ENCODE measurements at places on chromosomes 16 and 17.

DNA sequence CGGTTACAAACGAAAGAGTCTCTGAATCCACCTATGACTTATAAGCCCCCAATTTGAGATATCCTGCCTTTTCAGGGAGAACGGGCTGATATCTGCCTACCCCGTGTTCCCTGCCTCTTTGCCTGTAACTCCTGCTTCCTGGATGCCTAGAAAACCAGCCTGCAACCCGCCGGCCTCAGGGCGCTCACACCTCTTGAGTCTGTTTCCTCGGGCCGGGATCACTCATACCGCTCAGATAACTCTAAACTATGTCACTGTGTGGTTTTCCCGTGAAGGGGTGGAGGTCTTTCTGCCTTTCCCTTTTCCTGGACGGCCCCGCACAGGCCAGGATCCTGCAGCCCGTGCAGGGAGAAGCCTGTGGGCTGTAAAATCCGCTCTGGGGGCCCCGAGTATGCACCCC, 10.4 kb downstream of the RPUSD1 start:
- DNase-seq, result no peak

DNA sequence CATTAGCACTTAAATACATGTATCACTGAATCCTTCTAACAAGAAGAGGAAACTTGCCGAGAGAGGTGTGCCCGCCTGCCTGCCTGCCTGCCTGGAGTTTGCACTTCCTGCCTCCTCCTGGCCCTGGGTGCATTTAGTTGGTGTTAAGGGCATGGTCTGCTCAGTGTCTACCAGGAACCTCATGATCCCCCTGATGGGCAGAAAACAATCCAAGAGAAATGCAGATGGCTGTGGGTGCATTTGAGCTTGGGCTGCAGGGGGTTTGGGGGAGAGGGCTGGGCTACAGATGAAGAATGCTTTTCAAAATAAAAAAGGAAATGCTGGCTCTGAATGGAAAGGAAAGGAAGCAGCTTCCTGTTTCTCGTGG, 10.1 kb downstream of the KSR1 start:
- DNase-seq, result no peak

GRCh38 chr17:42428141-42428944, 5.3 kb upstream of the CAVIN1 start:
- peak; percentile 90 for DNase-seq

DNA sequence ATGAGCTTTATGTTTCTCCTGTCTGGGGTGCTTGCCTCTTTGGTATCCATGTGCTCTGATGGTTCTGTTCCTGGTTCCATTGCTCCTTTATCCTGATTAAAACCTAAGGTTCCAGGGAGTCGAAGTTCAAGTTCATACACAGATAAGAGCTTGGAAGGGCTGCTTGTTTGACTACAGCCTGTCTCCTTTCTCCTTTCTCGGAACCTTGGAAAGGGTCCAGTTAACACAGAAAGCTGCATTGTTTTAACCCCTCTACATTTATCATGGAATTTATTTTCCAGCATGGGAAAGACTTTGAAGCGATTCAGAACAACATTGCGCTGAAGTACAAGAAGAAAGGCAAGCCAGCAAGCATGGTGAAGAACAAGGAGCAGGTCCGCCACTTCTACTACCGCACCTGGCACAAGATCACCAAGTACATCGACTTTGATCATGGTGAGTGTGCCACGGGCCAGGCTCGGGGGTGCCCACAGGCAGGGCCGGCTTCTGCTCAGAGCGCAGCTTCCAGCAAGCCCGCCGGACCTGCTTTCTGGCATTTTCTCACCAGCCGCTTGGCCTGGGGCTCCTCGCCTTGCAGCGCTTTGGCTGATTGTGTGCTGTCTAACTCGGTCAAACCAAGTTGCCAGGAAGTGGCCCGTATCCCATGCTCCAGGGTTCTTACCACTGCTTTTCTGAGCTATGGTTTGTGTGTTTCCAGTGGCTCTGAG, 19.9 kb downstream of the CRAMP1 start:
- DNase-seq, result no peak

DNA sequence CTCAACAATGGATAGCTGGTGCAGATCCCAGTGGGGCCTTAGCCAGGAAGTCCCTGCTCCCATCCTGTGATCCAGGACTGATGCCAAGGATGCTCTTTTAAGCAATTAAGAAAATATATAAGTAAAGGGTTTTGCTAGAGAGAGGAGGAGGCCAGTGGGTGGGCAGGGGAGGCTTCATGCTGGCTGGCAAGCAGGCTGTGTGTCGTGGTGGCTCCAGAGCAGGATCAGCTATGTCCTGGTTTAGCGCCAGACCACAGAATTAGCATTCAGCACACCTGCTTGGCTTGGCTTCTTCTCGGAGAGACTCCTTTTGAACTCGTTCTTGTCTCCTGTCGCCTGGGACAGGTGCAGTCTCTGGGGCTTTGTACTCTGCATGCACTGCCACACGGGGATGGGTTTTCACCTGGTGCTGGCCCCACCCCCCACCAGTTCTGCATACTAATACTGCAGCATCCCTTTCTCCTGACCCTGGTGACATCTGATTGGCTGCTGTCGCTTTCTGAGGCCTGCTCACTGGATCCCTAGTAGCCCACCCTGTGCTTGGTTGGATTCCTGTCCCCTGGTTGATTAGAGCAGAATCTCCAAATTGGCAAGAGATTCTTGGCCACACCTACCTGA, 66.1 kb downstream of the PLD6 start:
- DNase-seq, result no peak

- DNase-seq, result peak; percentile 46
These were observed 181.2 kb upstream of the TBX2 start for GRCh38 chr17:61218438-61218837.

GRCh38 chr16:19140396-19140795, 26.6 kb downstream of the ITPRIPL2 start:
- no peak for DNase-seq

- no peak for DNase-seq
These were observed 26.7 kb downstream of the SMIM36 start for GRCh38 chr17:55484575-55484974.

GRCh38 chr17:13797863-13798262, 196.1 kb upstream of the HS3ST3A1 start:
- DNase-seq, result no peak

GRCh38 chr17:17403899-17404576, 72.8 kb upstream of the MED9 start:
- DNase-seq, result no peak

DNA sequence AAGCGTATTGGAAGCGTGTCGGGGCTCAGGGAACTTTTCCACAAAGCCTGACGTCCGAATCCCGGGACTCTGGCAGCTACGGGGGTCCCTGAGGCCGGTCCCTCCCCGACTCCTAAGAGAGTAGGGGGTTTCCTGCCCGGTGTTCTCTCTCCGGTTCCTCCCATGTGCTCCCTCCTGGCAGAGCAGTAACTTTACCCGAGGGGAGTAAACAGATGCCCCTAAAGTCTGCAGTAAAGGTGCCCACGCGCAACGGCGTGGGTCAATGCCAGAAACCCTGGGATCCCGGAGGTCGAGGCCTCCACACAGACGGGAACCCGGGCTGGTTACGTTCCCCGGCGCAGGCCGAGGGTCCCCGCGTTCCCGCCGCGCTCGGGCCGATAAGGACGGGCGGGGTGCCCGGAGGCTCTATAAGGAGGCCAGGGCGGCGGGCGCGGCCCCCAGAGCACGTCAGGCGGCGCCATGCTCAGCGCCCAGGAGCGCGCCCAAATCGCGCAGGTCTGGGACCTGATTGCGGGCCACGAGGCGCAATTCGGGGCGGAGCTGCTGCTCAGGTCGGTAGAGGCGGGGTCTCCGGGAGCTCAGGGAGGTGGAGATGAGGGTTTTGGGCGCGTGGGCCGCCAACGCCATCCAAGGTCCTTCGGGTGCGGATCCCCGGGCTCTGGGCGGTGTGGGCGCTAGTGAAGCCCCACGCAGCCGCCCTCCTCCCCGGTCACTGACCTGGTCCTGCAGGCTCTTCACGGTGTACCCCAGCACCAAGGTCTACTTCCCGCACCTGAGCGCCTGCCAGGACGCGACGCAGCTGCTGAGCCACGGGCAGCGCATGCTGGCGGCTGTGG, at the start of gene HBM:
HBM (plus strand) TSS at position 440 of the 836 bp plus-strand sequence; CDS start at position 460, 20 bp downstream.
- no peak for DNase-seq

DNA sequence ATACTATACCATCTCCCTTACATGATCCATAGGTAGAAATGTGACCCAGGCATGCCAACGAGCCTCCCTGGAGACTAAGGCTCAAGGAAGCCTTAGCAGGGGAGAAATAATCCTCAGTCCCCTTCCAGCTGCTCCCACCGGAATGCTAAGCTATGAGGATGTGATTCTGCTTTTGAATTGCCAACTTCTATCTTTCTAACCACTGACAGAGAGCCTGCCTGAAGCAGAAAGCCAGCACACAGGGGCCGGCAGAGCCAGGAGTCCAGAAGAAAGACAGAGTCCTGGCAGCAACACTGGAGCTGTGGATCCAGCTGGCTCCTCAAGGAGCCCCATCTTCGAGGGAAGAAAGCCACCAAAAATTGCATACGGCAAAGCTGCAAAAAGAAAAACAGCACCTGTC, 579.6 kb upstream of the CDH5 start:
- DNase-seq, result no peak

- DNase-seq, result no peak
These were observed 109.9 kb upstream of the CORO6 start for GRCh38 chr17:29732613-29733012.

DNA sequence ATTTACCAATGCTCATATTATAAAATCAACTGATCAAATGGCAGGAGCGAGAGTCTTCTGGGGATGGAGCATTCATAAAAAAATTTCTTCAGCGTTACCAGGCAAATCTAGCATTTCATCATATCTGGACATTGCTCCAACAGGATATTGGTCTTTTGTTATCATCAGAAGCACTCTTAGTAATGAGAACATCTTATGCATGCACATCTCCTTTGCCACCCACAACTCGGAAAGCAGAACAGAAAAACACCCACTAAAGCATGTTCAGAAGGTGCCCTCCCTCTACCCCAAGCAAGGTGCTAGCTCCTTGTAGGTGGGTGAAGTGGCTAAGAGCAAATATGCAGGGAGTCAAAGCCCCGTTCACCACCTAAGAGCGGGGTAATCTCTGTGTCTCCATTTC, 18.9 kb downstream of the ARHGAP17 start:
- DNase-seq, result no peak

GRCh38 chr16:84741340-84741830, 41.6 kb downstream of the USP10 start:
- no peak for DNase-seq

GRCh38 chr16:68590201-68590994, 51.3 kb downstream of the ZFP90 start:
- peak; percentile 5 for DNase-seq

DNA sequence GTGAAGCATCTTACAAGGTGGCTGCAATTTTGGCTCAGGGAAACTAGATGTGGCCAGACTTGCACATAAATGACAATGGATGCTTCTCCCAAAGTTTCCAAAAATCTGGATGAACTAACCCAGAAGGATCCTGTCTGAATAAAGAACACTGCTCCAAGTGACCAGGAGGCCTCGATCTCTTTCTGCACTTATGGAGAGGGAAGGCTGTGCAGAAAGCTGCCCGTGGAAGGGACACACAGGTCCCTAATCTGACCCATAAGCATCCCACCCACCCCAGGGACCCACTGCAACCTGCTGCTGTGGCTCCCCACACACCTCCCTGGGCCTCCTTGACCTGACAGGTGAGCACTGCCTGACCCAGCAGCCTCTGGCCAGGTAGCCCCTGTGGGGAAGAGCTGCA, 74.6 kb upstream of the SEC14L1 start:
- DNase-seq, result no peak

GRCh38 chr17:82105882-82106687, 8.0 kb upstream of the FASN start:
- DNase-seq, result no peak

GRCh38 chr17:36856222-36856621, 81.1 kb upstream of the LHX1 start:
- no peak for DNase-seq

DNA sequence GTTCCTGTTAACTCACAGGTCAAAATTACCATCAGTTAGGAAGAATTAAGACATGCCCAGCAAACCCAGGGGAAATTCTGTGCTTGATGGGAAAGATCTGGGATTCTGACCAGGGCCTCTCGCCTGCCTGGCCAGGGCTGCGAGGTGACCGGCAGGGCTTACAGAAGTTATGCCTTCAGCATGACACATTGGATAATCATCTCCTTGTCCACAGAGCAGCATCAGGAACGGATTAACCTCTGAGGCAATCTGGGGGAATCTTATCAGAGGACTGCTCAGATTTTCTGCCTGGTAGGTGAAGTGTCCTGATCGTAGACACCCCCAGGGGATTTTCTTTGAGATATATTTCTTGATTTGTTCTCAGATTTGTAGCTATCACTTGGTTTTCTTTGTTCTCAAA, 172.5 kb downstream of the HS3ST3A1 start:
- DNase-seq, result peak; percentile 82

DNA sequence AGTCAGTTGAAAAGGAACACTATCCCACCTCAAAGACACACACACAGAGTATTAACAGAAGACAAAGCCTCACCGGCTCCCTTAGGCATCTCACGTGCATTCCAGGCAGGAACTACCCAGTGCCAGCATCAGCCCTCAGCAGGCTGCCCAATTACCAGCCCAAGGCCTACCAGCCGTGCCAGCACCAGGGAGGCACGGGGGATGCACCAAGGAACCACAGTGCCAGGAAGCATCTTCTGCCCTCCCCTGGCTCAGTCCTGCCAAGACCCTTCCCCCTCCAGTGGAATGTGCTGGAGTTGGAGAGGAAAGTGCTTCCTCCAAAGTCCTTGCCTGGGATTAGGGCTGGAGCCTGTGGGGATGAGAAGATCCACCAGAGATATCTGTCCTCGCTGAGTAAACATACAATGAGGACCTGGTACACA, 11.0 kb upstream of the KRT19 start:
- no peak for DNase-seq

- no peak for DNase-seq
These were observed 10.7 kb downstream of the MSRB1 start for GRCh38 chr16:1932050-1933028.

DNA sequence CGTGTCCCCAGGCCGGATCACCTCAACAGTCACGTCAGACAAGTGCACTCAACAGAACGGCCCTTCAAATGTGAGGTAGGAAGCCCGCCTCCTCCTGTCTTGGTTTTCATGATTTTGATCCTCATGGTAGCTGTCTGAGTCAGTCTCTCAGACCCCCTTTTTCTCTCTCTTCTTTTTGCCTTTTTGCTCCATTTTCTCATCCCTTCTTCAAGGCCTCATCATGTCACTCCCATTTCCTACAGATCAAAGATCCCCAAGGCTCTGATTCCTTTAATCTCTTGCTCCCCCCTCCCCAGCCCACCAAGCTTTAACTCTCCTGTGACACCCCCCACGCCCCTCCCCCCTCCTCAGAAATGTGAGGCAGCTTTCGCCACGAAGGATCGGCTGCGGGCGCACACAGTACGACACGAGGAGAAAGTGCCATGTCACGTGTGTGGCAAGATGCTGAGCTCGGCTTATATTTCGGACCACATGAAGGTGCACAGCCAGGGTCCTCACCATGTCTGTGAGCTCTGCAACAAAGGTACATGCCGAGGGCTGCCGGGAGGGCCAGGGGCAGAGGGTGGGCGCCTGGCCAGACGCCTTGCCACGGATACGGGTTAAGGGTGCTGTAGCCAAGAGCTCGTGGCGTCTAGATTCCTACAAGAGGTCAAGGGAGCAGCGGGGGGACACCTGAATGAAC, 2.0 kb downstream of the MAZ start:
- no peak for DNase-seq
